NCI-H226 (cell line): ENCODE measurements at places on chromosomes 7 and 10.

GRCh38 chr7:16465469-16466361 is at the start of gene SOSTDC1:
Gene SOSTDC1, minus strand, starts transcription at chr7:16465738. Its CDS starts 70 bp downstream, at chr7:16465668.
- DNase-seq: no peak

- DNase-seq: no peak
These were observed 4.2 kb upstream of the PILRA start for GRCh38 chr7:100369105-100369504.

DNA sequence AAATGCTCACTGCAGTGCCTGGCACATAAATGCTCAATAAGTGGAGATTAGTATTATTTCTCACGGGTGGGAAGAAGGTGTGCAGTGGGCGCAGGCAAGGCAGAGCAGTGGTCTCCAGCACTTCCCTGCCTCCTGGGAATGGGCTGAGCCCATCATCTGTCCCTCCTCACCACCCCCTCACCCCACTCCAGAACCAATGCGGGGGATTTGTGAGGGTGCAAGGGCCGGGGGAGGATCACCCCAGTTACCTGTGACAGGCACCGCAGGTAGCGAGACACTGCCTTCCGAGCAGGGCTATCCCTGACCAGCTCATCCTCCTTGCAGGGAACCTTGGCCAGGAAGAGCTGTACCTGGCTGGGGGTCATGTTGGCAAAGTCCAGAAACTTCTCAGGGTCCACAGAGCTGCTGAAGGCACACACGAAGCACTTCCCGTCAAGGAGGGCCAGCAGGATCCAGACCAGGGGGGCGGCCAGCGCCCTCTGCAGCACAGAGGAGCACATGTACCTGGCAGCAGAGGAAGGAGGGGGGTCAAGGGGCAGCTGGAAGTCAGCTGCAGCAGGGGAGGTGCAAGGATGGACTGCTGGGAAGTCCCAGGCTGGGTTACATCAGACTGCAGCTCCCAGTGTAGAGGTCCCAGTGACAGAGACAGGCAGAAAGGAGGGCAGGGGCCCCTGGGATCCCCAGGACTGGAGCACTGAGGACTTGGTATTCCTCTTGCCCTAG is 2.8 kb downstream of the CALHM3 start:
- no peak for DNase-seq

- no peak for DNase-seq
These were observed 61.7 kb downstream of the CDH23 start for GRCh38 chr10:71458387-71458786.

- no peak for DNase-seq
These were observed 32.9 kb upstream of the BHLHA15 start for GRCh38 chr7:98178321-98178720.

- no peak for DNase-seq
These were observed 343.6 kb upstream of the MGMT start for GRCh38 chr10:129123428-129123827.

GRCh38 chr10:74541375-74541774 is 285.0 kb upstream of the KAT6B start:
- no peak for DNase-seq

GRCh38 chr7:107660381-107661080 is at the start of gene SLC26A4:
Gene SLC26A4, plus strand, starts transcription at chr7:107660828. Its CDS starts 814 bp downstream, at chr7:107661642.
- no peak for DNase-seq

DNA sequence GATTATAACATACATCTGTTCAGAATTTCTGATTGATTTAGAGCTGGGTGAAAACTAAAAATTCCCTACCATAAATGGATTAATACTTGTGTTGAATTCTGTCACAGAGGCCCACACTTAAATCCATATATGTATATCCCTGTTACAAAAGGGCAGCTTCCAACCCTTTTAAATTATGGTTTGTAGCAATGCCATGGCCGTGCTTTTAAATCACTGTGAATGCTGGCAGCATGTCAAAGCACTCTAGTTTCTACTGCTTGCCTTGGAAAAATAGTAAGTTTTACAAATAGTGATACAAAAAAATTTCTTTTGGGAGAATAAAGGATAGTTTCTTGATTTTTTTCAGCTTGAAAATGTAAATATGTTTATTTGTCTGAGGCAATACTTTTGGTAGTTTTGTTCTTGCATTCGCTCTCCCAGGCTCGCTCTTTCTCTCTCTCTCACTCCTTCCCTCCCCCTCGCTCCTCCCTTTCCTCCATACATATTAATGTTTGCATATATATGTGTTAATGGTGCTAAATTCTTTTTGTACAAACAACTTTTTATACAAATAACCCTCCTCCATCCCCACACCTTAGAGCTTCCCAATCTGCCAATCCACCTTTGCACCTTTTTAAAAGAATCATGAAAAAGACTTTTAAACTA is 29.8 kb downstream of the TES start:
- DNase-seq: no peak

DNA sequence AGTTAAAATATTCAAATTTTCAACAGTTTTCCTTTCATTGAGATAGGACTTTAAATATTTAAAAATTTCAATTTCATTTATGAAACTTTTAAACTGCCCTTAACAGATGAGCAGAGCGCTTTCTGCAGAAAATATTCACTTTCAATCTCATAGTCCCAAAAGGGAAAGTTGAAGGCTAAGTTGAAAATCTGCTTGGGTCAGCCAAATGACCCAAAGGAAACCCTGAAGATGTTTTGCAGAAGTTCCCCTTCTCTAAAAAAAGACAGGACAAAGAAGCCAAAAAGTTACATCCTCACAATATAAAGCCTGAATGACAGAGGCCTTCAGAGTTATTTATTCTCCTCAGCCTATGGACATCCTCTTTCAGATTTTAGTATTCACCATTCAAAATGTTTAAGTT is 17.6 kb upstream of the SCIN start:
- no peak for DNase-seq

GRCh38 chr7:13055732-13056368 is 368.4 kb downstream of the ARL4A start:
- no peak for DNase-seq

GRCh38 chr10:88971221-88972061 is 18.9 kb upstream of the ACTA2 start:
- DNase-seq: no peak

GRCh38 chr7:157495594-157495993 is 158.8 kb downstream of the DNAJB6 start:
- no peak for DNase-seq

GRCh38 chr7:120988591-120989256 is at the start of gene CPED1:
Gene CPED1, plus strand, starts transcription at chr7:120988711. Its CDS starts 911 bp downstream, at chr7:120989622.
- peak; percentile 34 for DNase-seq

DNA sequence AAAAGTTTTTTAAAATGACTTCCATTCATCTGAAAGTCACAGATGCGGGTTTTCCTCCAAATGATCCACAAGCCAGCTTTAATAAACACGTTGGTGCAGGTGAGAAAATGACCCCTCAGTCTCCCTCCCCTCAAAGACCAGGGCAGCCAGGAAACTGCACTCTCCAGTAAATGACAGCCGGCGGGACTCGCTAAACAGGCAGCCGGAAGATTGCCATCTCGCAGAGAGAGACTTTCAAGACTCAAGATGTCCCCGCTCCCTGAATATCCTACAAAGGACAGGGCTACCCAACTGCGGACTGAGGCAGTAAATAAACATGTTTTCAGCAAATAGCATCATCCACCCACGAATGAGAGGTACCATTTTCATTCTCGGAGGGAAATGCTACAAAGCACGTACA is 116.8 kb downstream of the DIP2C start:
- no peak for DNase-seq

GRCh38 chr7:152363798-152364197 is 72.0 kb downstream of the KMT2C start:
- DNase-seq: no peak

DNA sequence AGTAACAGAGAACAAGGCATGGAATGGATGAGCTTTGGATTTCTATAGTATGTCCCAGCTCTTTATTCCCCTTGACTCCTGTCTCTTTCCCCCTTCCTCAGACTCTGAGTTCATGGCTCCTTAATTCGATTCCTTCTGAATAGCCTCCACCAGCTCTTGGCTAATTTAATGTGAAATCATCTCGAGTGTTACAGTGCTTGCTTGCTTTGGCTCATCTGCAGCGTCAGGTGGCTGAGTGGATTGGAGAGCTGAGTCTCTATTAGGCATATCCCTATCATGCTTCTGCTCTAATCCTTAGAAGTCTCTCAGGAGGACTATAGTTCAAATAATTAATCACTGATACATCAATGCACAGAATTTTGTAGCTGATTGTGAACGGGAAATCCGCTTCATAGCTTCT is 134.6 kb downstream of the LRRC4 start:
- no peak for DNase-seq

GRCh38 chr10:77593771-77594470 is 43.7 kb downstream of the KCNMA1 start:
- DNase-seq: no peak

GRCh38 chr7:117683430-117684175 is 189.6 kb downstream of the CTTNBP2 start:
- no peak for DNase-seq

DNA sequence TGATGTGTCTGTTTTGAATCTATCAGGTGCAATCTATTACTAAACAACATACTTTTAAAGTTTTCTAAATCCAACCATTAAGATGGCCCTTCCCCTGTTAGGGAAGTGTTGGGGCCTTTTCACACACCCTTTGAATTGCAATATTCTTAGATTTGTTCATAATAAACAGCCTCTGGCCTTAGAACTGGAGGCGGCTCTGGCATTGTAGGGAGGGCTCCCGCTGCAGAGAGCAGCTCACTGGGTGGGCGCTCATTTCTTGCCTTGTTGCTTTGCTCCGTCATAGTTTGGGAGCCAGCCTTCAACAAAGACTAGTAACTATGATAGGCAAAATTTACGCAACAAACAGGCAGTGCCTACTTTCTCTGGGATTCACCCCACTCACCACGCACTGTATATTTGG is 4.2 kb upstream of the HOXA10 start:
- DNase-seq: no peak

GRCh38 chr10:122939856-122940543 is 14.0 kb downstream of the C10orf88 start:
- DNase-seq: peak; percentile 55

DNA sequence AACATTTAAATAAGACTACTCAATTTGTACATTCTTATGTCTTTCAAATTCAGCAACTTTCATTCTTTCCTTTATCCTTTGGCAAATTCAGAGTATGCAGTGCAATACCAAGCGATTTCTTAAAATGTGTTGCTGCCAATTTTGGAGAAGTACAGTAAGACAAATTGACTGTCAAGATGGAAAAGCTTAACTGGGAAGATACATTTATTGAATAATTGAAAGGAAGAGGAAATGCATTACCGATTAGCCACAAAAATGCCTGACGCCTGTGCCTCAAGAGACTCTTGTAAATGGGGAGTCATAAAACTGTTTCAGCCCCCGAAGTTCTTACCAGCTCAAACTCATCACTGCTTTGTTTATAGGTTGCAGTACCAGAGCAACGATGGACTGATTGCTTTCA is 373.3 kb upstream of the GALNT17 start:
- no peak for DNase-seq

GRCh38 chr7:131279044-131279443 is 48.6 kb upstream of the MKLN1 start:
- no peak for DNase-seq

DNA sequence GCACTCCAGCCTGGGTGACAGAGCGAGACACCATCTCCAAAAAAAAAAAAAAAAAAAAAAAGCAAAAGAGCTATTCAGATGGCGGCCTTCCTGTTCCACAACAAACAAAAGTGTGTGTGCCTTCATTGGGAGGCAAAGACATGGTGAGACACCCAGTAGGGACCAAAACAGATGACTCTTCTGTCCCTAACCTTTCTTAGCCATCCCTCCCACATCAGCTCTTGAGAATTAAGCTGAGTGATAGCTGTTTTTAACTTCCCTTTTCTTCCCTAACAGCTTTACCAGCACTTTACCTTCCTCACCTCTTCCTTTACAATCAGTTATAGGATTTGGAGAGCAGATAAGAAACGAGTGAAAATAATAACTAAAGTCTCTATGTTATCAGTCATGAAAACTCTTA is 48.2 kb downstream of the ARMH3 start:
- no peak for DNase-seq

- no peak for DNase-seq
These were observed 688.1 kb downstream of the SUGCT start for GRCh38 chr7:40822861-40823260.

DNA sequence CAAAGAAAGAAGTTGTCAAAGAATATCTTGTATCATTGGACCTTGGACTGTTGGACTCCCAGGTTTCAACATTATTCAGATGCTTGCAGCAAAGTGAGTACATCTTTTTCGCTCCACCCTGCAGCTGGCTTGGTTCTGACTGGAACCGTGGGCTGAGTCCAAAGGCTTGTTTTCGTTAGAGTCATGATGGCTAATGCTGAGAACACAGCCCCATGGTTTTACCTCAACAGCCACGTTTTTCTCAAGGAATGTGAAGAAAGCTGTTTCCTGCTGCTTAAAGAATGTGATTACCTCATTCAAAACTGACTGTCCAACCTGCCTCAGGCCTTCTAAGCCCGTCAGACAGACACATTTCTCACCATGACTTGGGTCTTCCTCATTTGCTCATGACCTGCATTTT is 69.5 kb downstream of the STEAP1B start:
- peak; percentile 99 for DNase-seq

DNA sequence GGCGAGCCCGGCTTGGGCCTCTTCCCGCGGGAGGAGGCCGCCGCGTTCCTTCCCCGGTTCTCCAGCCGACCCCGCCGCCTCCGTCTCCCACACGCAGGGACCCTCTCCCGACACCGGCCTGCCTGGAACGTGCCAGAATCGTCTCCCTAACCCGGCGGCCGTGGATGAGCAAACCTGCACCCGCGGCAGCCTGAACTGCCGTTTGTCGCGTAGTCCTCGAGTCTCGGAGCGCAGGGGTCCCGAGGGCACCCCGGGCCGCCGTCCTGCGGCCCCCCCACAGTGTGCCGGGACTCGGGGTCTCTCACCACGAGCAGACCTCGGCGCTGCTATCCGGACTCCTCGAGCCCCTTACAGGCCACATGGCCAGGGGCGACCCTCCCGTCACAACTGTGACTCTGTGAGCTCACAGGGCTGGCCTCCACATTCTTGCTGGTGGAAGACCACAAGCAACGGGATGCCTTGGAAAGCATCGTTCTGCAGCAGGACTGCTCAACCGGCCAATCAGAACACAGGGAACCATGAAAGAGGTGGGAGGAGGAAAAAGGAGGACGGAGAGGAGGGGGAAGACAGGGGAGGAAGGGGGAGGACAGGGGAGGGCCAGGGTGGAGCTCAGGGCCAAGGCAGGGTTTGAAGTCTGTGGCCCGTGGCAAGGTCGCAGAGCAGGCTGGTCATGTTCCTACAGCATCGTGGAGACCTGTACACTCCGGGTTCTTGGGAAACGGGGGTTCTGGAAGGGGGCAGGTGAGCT is 276.9 kb downstream of the DNAJB6 start:
- DNase-seq: no peak

DNA sequence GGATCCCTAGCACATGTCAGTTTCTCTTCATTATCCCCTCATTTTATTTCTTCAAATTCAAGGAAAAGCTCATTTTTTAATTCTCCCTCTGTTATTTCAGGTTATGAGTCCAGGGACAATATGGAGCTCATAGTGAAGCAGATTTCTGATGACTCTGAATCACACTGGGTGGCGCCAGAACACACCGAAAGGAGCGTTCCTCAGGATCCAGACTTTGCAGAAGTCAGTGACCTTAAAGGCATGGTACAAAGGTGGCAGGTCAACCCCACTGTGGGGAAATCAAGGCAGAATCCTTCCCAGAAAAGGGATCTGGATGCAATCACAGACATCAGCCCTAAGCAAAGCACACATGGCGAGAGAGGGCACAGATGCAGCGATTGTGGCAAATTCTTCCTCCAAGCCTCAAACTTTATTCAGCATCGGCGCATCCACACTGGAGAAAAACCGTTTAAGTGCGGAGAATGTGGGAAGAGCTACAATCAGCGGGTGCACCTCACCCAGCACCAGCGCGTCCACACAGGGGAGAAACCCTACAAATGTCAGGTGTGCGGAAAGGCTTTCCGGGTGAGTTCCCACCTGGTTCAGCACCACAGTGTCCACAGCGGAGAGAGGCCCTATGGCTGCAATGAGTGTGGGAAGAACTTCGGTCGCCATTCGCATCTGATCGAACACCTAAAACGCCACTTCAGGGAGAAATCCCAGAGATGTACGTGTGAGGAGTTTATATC is 21.4 kb downstream of the ZKSCAN5 start:
- no peak for DNase-seq
